ENCODE measurements at places on chromosomes 3 and 15.

- DNase-seq, result peak; percentile 21
Observed at GRCh38 chr3:66989860-66990696, 8.0 kb upstream of the KBTBD8 start.

DNA sequence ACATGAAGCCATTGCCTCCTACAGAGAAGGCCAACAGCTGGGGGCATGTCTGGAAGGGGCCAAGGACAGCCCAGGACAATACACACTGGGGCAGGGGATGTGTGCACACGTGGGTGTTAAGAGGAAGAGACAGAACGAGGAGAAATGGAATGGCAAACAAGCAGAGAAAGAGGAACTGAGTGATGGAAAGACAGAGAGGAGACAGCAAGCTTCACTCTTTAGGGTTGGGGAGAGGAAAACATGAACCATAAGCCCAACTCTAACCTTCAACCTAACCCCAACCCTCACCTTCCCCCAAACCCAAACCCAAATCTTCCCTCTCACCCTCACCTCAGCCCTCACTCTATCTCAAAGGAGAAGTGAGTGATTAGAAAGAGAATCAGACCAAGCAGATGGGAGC is 11.9 kb upstream of the PARL start:
- no peak for DNase-seq

- DNase-seq, result no peak
Observed at GRCh38 chr3:48765376-48765775, 48.4 kb upstream of the IP6K2 start.

DNA sequence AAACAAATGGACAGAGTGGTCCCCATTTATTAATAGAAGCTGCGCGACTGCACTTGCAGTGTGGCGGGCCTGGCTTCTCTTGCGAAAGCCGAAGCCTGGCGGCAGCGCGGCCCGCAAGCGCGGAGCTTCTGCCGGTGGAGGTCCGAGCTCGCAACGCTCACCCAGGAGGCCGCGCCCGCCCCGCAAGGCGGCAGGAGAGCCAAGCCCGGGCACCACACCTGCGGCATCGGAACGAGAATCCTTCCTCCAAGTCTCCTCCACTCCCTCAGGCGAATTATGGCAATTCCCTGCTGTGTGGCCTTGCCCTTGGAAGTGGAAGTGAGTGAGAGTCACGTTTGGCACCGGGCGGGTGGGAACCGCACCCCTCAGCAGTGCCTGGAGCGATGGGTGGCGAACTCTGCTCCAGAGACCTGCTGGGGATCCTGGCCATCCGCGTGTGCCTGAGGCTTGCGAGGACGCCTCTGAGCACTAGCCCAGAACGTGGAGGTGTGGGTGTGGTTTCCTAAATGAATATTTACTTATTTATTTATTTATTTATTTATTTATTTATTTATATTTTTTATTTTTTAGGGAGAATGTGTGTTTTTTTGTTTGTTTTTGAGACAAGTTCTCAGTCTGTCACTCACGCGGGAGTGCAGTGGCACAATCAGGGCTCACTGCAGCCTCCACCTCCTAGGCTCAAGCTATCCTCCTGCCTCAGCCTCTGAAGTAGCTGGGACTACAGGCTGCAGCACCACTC is 133.7 kb upstream of the UBE2E1 start:
- peak; percentile 26 for DNase-seq

DNA sequence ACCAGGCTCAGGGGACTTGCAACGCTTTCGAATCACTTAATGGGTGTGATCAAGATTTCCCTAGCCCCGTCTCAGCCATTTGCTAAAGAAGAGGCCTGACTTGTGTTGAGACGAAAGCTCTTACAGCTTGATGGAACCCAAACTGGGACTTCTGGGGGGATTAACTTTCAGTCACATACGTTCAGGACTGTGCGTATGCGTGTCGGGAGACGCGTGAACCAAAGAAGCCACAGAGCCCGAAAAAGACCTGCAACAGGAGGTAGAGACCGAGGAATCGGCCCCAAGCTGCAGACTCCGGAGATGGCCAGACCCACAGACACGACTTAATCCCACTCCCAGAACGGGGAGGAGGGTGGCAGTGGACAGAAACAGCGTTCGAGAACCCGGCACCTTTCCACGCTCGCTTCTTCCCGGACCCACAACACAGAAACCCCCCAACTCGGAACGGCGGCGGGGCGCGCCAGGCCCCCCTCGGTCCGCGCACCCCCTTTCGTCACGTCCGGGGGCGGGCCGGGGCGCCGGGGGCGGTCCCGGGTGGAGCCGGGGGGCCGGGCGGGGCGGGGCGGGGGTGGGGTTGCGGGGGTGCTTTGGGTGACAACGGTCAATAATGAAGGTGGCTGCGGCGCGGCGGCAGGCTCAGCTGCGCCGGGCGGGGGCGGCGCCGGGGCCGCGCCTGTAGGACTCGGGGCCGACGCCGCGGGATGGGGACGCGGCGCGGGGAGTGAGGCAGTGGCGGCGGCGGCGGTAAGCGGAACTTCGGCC is at the start of gene ATP11B:
TSS of gene ATP11B (plus strand) at position 604 of the 762 bp plus-strand sequence. CDS start 256 bp downstream, outside the sequence.
- DNase-seq, result peak; percentile 77

DNA sequence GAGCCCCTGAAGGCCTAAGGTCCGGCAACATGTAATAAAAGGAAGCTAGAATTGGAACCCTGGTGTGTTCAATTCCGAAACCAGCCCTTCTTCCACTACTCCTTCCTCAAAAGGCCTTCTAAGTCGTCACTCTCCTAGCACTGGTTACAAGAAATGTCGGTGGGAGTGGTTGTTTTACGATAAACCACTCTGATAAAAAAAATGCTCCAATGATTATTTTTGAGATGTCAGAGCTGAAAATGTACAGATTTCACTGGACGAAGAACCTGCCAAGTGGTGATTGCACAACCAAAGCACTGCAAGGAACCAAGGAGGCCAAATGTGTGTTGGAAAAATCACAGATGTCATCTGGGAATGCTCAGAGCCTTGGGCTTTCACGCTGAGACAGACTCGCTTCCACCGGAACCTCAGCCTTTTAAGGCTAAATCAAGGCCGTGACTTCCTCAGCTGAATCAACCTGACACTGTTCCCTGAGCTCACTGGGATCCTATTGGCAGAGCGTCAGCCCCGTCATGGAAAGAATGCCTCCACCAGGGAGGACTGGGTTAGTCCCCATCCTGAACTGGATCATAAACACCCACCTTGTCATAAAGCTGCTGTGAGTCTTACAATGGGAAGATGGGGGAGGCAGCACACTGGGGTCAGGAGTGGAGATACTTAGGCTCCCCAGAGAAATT is 108.1 kb upstream of the THBS1 start:
- DNase-seq, result no peak

DNA sequence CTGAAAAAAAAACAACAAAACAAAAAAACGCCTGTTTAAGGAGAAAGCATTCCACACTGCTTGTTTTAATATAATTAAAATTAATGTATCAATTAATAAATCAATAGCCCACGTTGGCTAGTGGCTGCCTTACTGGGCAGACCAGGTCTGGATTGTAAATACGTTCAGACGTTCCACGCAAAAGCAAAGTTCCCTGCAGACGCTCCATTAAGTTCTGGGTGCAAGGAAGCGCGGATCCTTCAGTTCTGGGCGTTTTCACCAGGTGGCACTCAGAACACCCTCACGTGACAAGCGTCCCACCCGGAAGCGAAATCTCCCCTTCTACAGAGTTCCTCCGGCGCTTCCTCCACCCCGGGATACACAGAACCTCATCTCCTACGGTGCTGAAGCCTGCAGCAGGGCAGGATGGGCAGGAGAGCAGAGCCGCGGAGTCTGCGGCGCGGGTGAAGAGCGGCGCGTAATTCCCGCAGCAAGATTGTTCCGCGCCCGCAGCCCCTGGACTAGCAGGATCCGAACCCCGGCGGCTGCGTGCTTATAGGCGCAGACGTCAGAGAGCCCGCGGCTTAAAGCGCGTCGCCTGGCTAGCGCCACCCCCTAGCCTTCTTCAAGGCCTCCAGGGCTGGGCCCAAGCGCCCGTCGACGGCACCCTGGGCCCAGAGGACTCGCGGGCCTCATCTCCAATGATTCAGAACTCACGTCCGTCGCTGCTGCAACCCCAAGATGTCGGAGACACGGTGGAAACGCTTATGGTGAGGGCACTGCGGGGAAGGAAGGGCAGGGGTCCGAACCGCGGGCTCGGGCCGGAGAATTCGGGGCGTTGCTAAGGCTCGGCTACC is at the start of gene SLC25A38:
TSS of gene SLC25A38 (plus strand) at position 326 of the 836 bp plus-strand sequence. CDS start at position 681, 355 bp downstream.
- peak; percentile 71 for DNase-seq

GRCh38 chr3:10522646-10523303 is 17.4 kb upstream of the ATP2B2 start:
- DNase-seq, result no peak

DNA sequence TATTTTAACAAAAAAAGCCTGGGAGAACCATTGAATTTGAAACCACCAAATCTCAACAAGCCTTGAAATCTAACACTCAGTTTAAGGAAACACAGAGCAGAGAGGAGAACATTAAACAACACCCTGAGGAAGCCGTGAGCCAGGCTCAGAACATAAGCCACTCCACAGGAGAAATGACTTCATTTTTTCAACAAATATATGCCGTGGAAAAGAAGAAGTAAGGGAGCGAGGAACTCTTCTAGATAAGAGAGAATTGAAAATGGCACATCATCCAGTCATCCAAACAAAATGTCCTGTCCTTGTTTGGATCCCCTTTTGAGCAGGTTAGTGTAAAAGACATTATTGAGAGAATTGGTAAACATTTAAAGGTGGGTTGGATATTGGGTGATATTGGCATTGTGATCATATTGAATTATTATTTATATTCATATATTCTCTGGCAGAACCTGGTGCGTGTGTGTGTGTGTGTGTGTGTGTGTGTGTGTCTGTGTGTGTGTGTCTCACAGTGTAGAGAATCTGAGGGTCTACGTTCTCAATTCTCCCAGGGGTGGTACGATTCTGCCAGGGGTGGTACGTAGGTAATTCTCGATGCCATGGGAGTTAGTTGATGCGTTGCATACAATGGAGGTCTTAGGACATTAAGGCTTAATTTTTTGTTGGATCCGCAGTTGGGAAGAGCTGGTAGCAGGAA is 94.4 kb downstream of the ST6GAL1 start:
- no peak for DNase-seq

- DNase-seq, result no peak
Observed at GRCh38 chr3:169148448-169149348, 514.8 kb downstream of the MECOM start.

GRCh38 chr3:42157540-42158538 is 66.7 kb downstream of the TRAK1 start:
- DNase-seq, result no peak

DNA sequence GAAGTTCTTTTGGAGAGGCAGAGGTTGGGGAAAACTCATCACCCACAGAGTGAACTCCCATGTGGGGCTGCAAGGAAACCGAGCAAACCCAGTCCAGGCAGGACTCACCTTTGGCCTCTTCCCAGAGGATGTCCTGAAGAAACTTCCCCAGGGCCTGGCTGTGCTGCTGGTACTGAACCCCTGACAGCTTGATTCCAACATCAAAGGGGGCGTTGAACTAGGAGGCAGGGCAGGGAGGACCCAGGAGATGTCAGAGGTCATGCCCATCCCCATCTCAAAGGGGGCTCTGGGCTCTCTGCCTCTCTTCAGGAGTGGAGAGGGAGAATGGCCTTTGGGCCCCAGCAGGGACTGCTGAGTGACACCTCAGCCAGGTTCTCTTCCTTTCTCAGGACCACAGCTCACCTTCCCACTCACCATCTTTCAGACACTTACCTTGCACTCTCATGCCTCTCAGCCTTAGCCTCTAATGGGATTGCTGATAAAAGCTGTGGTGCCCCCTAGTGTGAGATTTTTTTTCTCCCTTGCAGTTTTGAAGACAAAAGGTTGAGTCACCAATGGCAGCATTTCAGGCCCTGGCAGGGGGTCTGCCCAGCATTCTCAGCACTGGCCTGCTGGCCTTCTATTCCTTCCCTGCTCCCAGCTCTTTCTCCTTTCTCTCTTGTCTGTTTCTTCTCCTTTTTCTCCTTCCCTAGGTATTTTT is 6.0 kb downstream of the GHRL start:
- peak; percentile 27 for DNase-seq

DNA sequence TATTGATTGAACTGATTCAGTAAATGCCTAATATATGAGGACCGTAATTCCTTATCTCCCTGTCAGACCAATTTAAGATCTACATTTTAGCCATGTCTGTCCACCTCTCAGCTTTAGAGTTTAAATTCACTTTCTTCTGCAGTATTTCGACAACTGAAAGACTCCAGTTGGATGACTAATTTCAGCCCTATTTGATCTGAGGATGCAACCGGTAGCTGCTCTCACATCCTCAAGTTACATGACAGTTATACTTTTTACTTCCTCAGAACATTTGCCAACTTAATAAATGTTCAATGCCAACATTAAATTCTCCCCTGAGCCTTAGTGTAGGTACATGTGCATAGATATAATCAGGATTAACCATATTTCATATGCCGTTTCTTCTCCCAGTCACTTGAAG is 2.5 kb upstream of the HHLA2 start:
- no peak for DNase-seq

DNA sequence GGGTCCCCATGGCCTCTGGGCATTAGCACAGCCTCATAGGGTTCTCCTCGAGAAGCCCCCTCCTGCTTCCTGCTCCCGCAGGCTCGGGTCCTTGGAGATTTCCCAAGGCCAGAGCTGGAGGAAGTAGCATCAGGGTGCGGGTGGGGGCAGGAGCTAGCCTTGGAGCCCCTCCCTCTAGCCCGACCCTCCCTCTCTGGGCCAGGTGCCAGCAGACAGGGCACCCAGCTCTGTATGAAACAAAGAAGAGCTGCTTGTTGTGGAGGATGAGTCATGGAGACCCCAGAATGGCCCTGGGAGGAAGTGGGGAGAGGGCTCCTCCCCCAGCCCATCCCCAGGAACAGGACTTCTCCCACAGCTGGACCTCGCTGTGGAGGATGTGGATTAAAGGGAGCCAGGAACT is 29.2 kb downstream of the EPHB3 start:
- DNase-seq, result no peak

- no peak for DNase-seq
Observed at GRCh38 chr3:62550439-62550838, 177.1 kb upstream of the FEZF2 start.

DNA sequence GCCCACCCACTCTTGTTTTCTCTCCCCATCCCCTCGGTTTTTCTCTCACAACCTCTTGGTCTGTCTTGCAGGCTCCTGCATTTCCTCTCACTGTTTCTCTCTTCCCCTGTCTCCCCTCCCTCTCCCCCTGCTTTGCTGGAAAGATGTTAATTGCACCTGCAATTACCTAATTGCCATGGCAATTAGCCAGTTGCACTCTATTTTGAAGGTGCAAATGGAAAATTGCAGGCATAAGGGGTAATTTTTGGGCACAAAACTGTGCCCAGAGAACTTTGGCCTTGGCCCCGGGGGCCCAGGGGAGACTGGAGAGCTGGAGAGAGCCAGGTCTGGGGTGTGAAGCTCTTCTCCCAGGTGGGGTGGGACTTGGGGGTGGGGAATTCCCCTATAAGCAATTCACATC is 164.5 kb upstream of the TLE3 start:
- no peak for DNase-seq

GRCh38 chr3:120341658-120342346 is 7.4 kb downstream of the LRRC58 start:
- no peak for DNase-seq

- DNase-seq, result no peak
Observed at GRCh38 chr3:46586738-46587246, 20.7 kb upstream of the LRRC2 start.

DNA sequence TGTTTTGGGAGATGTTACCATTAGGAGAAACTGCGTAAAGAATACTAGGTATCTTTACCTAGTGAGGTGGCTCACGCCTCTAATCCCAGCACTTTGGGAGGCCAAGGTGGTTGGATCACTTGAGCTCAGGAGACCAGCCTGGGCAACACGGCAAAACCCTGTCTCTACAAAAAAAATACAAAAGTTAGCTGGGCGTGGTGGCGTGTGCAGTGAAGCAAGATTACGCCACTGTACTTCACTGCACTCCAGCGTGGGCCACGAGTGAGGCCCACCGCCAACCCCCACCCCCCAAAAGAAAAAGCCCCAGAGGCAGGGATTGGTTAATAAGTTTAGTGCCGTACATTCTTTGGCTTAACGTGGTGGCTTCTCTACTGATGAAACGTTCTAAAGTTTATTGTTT is 23.5 kb downstream of the TRIM71 start:
- DNase-seq, result no peak

All from memory B cell (primary cell).